Non-pigmented ciliary epithelial cell (primary cell): ENCODE measurements at places on chromosomes 1 and 21.

- DNase-seq: no peak
Observed at GRCh38 chr1:176118985-176119384, 88.1 kb downstream of the COP1 start.

- no peak for DNase-seq
Observed at GRCh38 chr21:41396558-41397075, 29.4 kb upstream of the MX1 start.

DNA sequence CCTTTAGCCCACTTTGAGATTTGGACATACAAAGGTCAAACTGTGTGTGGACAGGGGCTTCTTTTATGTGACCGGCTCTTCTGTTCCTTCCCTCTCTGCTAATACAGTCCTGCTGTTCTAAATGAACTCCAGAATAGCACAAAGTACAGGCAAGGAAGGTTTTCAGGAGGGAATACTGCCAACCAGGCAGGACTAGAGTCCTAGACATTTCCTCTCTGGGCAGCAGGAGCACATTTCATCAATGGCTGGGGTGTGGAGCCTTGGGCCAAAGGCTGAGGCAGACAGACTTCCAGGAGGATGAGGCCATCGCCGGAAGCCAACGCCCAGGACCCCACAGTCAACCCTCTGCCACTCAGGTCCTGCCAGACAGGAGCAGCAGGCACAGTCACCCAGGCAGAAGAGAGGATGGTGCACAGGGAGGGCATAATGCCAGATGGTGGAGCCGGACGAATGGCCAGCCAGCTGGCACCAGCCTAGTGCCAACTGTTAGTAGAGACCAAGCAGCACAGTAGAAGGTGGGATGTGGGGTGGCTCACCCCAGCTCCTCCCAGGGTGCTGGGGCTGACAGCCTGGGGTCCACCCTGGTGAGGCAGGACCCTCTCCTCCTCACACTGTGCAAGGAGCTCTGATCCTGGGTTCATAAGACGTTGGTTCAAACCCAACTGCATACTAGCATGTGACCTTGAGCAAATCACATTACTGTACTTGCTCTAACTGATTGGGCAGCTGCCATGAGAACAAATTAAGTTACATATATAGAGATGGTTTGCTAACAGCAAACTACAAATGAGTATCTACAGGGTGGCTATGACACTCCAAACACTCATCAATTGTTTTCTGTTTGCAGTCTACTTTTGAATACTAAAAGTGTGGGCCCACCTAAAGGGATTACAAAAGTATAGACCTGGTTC is 410.7 kb downstream of the SIPA1L2 start:
- DNase-seq: no peak

DNA sequence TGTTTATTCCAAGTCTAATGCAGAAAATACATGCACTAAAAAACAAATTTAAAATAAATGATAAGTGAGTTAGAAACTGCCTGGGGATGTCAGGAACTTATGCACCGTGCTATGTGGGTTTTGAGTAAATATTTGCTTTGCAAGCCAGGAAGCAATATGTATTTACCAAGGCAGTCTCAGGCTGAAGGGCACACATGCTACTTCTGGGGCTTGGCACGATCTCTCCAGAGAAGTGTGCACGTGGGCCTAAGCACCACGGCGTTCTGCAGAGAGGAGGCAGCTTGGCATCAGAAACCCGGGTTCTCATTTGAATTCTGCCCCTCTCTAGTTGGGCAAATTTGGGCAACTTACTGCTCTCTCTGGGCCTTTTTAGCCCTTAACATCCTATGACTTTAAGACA is 72.6 kb upstream of the ROR1 start:
- DNase-seq: no peak

DNA sequence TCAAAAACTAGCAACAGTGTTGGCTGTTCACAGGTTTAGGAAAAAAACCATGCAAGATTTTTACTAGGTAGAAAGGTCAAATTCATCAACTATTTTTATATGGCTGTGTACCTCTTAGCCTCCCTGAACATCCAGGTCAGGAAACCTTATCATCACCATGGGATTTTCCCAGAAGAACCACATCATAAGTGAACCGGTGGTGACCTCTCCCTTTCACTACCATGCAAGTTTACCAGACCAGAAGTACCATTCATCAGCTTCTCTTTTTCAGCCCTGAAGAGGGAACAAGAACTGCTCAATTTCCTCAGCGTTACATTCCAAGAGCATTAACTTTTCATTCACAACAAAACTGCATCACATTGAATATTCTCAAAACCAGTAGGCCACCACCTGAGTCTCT is 5.9 kb downstream of the SSBP3 start:
- DNase-seq: no peak
